Prostate gland (tissue), 2 donors: ENCODE measurements at places on chromosomes 12 and 14.

- no peak for DNase-seq
Observed at GRCh38 chr12:69524755-69525469, 54.7 kb downstream of the FRS2 start.

DNA sequence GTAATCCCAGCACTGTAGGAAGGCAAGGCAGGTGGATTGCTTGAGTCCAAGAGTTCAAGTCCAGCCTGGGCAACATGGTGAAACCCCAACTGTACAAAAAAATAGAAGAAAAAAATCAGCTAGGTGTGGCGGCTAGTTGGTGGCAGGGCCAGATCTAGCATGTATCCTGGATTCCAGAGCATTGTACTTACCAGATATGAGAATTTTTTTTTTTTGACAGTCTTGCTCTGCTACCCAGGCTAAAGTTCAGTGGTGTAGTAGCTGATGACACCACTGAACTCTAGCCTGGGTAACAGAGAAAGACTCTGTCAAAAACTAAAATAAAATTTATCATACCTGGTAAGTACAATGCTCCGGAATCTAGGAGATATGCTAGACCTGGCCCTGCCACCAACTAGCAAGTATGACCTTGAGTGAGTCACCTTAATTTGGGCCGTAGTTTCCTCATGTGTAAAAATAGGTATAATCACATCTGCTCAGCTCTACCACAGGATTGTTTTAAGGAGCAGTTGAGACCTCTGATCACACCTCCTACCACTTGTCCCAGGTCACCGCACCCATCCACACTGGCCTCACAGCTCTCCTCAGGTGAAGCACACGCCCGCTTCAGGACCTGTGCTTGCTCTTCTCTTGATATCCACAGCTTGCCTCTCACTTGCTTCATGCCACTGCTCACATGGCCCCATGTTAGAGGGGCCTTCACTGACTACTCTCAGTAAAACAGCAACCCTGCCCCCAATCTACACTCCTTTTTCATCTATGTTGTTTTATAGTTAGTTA is 140.2 kb downstream of the STXBP6 start:
- DNase-seq = no peak

- DNase-seq = no peak
Observed at GRCh38 chr14:47102472-47102871, 450.9 kb upstream of the RPL10L start.

DNA sequence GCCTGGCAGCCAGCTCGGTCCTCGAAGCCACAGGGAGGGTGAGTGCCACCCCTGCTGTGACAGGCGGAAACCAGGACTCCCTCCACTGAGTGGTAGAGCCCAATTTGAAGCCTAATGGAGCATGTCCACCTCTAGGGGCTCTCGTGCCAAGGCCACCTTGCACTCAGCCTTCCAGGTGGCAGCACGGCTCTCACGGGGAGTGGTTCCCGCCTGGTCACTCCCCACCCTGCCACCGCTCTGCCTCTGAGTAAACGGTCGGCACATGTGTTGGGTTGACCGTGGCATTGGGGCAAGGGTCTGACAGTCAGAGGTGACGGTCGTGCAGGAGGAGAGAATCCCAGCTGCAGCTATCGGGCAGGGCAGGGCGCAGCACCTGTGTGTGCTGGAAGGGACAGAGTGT is 34.8 kb downstream of the IL31 start:
- no peak for DNase-seq

DNA sequence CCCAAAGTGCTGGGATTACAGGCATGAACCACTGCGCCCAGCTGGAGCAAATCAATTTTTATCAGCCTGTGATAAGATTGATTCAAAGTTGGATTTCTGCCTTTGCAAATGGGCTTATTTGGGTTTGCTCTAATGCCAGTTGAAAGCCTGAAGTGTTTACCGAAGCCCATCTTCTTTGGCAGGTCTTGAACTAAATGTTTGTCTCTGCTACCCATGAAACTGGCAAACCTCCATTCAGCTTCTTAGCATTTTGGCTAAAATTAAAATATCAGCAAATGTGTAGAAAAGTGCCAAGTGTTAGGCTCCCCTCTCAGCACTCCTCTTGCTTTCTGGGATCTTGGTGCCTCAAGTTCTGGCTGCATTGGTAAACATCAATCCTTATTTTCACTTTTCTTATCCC is 61.5 kb downstream of the MGAT4C start:
- DNase-seq = no peak

DNA sequence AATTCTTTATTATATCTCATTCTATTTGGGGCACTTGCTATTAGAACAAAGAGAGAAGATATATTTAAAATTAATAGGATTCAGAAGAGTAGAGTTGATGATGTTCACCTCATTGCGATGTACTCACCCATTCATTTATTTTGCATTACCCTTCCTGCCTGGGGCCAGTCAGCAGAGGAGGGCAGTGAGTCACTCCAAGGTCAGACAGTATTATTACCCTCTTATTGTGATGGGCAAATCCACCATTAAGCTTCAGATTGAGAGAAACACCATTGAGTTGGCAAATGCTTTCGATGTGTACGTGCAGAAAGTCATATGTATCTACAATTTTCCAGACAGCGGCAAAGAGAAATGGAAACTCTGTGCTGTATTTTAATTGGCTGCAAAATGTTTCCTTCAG is 134.2 kb downstream of the BICD1 start:
- DNase-seq = no peak

- no peak for DNase-seq
Observed at GRCh38 chr14:77868552-77869285, 68.8 kb downstream of the ADCK1 start.

GRCh38 chr12:94481734-94482133 is 22.1 kb upstream of the CEP83 start:
- DNase-seq = no peak
